SK-N-SH (cell line): ENCODE measurements at places on chromosomes 3 and 15. TPM values are rescaled to one million over a fixed set of nuclear protein-coding genes. Genes with fewer than 3 reads are reported as not detected.

DNA sequence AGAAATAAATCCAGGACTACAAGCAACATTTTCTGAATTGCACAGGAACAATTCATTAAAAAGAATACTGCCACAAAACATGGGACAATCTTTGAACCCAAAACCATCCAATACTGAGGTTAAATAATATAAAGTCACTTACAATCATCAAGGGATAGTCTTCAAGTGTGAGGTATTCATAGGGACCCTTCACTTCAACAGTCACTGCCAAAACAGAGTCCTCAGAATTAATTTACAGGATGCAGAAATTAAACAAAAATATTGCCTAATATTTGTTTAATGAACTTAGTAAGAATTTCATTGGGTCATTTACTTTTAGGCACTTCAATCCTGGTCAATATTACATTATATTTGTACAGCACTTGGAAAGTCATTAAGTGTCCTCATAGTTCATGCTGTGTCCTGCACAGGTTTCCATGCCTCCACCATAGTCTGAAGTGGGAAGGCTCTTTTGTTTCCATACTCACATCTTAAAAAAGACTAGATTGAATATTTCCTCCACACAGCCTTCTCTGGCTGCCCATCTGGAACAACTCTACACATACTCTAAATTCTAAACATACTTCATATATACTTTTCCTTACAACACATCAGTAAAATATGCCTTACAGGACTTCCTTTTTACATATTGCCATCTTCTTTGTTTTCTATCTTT, 31.6 kb upstream of the VPS39 start:
- H3K36me3 ChIP-seq = peaks cover 37% of the 10 kb centered on the region
- H3K4me3 ChIP-seq = no peak overlapping the region
- DNase-seq = no peak

The B3GALNT1 gene
- 0.15 and 0.32 TPM in 2 replicates for polyA plus RNA-seq

GRCh38 chr3:113002679-113003078, 11.9 kb downstream of the GTPBP8 start:
- H3K4me1 ChIP-seq = no peaks in the 10 kb centered on the region; the same call in 1 of the 2 replicates
- no peak overlapping the region for H3K4me3 ChIP-seq
- H3K27me3 ChIP-seq = no peaks in the 10 kb centered on the region
- H3K36me3 ChIP-seq = peaks cover 80% of the 10 kb centered on the region
- no peak overlapping the region for H3K27ac ChIP-seq

The ELL3 gene
- 0.67 and 0.89 TPM in 2 replicates for polyA plus RNA-seq

The IFRD2 gene
- polyA plus RNA-seq = 52.4 and 73.2 TPM in 2 replicates

- no peak for DNase-seq
- peaks cover 75% of the 10 kb centered on the region for H3K4me1 ChIP-seq
- H3K4me3 ChIP-seq = no peak overlapping the region
- H3K27me3 ChIP-seq = no peaks in the 10 kb centered on the region
These were observed 46.7 kb downstream of the AMOTL2 start for GRCh38 chr3:134327594-134327975.

DNA sequence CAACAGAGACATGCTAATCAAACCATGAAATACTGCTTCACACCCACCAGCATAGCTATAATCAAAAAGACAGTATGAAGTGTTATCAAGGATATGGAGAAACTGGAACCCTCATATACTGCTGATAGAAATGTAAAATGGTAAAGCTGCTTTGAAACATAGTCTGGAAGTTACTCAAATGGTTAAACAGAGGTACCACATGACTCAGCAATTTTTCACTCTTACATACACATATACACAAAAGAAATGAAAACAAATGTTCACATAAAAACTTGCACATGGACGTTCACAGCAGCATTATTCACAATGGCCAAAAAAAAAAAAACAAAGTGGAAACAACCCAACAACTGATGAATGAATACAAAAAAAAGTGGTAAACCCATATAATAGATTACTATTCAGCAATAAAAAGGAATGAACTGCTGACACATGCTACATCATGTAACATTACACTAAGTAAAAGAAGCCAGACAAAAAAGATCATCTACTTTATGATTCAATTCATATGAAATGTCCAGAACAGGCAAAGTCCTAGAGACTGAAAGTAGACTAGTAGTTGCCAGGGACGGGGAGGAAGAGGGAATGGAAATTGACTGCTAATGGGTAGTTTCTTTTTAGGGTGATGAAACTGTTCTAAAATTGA, 23.2 kb downstream of the ZNF148 start:
- H3K4me3 ChIP-seq = no peak overlapping the region
- H3K36me3 ChIP-seq = no peaks in the 10 kb centered on the region
- no peaks in the 10 kb centered on the region for H3K27me3 ChIP-seq

The IL17RC gene
- 17.3 and 17.9 TPM in 2 replicates for polyA plus RNA-seq

- H3K4me1 ChIP-seq = 0 out of 2 replicates have a peak, but pooled peaks cover 2% of the 10 kb centered on the region
- peak; percentile 62 for DNase-seq
- H3K4me3 ChIP-seq = peak overlapping the region; percentile 87; the same call in 1 of the 2 replicates
These were observed 1.7 kb downstream of the CMTM8 start for GRCh38 chr3:32240159-32240545.

The DGKG gene
- polyA plus RNA-seq = 0.12 and 0.13 TPM in 2 replicates

GRCh38 chr3:81354119-81354518, 407.3 kb downstream of the GBE1 start:
- no peaks in the 10 kb centered on the region for H3K27me3 ChIP-seq
- DNase-seq = no peak
- H3K4me3 ChIP-seq = no peak overlapping the region
- no peaks in the 10 kb centered on the region for H3K4me1 ChIP-seq
- no peak overlapping the region for H3K27ac ChIP-seq

- H3K4me1 ChIP-seq = 0 out of 2 replicates have a peak, but pooled peaks cover 7% of the 10 kb centered on the region
- no peak for DNase-seq
- no peaks in the 10 kb centered on the region for H3K36me3 ChIP-seq
- no peaks in the 10 kb centered on the region for H3K27me3 ChIP-seq
- H3K4me3 ChIP-seq = peak overlapping the region; percentile 68
These were observed 2.0 kb downstream of the ARPP21 start for GRCh38 chr3:35641331-35641730.
